ENCODE measurements at places on chromosomes 11 and 22.

- DNase-seq = no peak
These were observed 137.6 kb downstream of the MAML2 start for GRCh38 chr11:96205460-96205809.

DNA sequence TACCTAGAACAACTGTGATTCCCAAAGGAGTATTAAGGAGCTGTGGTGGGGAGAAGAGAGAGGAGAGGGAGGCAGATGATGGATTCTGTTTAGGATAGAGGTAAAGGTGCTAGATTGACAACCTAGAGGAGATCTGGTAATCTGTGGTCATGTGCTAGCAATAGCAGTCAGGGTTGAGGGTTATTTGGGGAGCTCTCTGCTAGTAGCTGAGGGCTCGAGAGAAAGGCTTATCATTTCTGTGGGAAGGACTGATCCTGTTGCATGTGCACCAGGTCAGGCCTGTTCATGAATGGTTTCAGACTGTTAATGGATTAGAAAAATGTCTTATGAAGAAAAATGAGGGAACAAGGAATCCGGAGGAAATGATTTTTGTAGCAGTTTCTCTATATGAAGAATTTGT is 63.2 kb downstream of the MTMR3 start:
- no peak for DNase-seq

DNA sequence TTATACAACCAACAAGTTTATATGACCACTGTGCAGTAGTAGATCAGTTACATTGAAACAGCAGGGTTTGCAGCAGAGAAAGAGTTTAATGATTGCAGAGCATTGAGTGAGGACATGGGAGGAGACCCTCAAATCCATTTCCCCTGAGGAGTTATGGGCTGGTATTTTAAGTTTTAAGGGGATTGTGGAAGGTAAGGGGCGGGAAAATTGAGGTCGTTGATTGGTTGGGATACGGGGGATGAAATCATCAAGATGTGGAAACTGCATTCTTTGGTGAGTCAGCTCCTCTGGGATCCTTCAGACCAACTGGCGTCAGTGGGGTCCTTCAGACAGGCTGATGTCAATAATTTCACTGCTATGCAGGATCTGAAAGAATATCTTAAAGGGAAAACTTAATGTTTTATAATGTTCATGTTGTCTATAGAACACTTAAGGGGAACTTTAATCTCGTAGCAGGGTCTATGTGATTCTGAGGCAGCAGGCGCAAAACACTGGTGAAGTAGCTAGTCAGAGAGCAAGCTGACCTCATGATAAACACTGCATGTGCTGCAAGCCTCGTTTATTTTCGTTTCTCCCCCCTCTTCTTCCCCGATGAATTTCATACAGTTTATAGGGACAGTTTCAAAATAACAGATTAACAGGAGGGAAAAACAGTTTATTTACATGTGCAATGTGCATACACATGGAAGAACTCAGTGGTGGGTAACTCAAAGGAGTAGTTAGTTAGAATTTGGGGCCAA is 17.4 kb upstream of the BACE1-AS start:
- DNase-seq = no peak

DNA sequence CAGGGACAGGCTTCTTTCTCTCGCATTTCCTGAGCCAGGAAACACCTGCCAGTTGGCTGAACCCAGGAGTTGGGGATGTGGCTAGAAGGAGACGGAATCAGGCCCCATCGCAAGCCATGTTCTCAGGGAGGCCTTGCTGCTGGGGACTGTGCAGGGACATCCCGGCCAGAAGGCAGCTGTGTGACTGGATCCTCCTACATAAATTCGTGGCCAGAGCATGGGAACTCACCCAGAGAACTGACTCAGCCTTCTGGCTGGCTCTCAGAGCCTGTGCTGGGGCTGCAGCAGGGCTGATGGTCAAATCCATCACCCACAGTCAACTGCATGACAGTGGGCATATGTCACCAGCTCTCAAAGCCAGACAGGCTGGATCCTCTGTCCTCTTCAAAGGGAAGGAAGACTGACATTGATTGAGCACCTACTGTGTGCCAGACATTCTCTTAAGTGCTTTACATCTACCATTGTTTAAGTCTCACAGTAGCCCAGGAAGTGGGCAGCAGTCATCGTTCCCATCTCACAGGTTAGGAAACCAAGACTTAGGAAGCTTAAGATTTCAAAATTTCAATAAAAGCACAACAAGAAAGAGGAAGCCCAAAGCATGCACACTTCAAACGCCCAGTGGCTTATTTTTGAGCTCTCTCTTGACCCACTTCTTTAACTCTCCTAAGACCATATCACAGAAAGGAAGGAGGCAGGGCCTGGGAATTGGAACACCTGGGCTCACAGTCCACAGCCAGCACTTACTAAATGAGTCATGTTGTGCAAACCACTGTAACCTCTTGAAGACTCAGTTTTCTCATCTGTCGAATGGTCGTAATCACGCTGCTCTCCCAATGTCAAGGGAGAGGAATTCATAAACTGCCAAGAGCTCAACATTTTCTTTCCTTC is 30.9 kb upstream of the CACNG2 start:
- DNase-seq = no peak

GRCh38 chr11:104365676-104366075 is 201.7 kb upstream of the PDGFD start:
- no peak for DNase-seq

DNA sequence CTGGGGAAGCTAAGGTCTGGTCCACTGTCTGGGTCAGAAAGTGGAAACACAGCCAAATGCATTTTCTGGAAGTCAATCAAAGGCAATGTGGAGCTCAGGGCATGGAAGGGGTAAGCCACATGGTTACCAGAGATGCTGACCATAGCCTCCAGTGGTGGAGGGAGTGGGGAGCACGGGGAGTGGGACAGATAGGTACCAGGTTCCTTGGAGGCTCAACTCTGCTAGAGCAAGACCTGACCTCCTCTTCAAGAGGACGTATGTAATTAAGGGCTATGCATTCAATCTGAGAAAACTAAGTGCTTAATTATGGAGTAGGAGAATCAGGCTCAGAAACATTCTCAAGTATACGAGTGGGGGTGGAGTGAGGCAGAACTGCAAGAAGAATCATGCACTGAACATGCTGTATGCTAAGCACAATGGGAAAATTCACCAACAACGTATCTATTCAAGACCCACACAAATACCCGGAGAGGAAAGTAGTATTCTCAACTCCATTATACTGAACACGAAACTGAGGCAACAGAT is 65.2 kb upstream of the PHOX2A start:
- DNase-seq = no peak

DNA sequence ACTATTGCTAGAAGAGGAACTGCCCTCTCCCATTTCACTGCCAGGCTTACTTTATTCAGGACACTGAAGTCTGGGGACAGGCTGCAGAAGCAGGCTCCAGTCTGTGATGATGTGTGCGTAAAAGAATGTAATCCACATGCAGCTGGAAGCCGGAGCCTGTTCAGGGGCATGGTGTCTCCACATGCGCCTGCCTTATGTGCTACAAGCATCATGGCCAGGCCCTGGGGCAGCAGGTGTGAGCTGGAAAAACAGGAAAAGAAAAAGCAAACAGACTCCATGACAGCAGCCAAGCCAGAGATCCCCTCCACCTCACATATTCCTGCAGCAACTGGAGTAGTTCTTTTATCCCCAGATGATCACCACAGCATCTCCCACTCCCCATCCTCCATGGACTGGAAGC is 33.4 kb downstream of the ARFGAP2 start:
- no peak for DNase-seq

DNA sequence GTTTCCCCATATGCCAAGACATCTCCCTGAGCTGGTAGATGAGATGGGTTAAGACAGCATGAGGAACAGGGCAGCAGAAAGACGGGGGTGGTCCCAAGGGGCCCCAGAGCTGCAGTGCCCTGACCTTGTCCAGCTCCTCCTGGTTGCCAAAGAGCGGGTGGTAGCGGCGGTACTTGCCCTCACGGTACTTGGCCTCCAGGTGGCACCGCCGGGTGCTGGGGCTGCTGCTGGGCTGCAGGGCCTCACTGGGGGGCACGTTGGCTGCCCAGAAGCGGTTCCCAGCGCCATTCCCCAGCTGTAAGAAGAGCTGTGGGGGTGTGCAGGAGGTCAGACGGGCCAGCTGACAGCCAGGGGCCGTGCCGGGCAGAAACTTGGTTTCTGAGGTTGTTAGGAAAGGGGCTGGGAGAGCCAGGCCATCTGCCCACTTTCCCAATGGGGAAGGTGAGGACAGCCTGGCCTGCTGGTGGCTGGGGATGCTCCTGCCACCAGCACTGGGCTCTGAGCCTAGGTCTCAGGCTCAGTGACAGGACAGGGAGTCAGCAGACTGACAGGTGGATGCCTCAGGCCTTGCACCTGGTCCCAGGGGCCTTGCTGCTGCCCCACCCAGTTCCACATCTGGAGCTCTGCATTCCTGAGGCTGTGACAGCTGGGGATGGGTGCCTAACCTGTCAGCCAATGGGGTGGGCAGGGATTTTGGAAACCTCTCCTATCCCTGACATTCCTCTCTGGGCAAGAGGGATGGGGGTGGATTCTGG is 30.0 kb upstream of the PDE2A start:
- no peak for DNase-seq

DNA sequence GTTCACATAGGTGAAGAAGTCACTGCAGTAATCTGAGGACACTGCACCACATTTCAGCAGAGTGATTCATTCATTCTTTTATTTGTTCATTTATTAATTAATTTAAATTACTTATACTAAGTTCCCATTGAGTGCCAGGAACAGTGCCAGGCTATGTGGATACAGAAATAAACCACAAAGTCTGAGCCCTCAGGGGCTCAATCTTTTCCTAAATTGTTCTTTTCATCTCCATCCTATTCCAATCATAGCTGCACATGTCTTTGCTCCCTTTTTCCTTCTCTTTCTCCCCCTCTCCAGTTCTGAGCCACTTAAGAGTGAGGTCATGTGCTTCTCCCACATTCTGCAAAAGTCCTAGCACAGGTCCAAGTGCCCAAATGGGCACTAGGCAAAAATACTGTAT is 4.9 kb downstream of the SYTL2 start:
- DNase-seq = no peak

GRCh38 chr22:42964994-42965699 is 49.8 kb downstream of the PACSIN2 start:
- DNase-seq = no peak

- no peak for DNase-seq
These were observed 41.0 kb upstream of the BMAL1 start for GRCh38 chr11:13236626-13237025.

DNA sequence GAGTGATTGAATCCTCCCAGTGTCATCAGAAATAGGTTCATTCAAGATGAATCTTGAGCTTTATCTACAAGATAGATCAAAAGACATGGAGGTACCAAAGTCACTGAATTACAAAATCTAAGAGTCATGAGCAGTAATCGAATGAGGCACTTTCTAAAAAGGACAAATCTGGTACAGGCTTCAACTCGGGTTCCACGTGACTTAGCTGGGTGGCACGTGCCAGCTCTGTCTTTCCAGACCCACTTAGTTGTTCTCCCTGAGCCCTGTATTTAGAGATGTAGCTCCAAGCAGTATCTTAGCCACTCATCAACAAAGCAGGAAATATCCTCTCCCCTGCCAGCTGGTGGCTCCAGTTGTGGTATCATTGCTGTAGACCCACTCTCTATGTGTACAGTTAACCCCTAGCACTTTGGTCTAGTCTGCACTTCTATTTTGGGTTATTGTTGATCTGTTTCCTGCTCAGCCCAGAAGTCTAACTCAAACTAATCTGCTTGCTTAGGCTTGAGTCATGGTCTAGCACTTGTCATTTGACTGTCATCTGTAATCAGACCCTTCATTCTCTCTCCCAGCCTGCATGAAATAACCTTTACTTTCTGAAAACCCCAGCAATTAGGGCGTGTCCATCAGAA is 528.7 kb downstream of the ETS1 start:
- no peak for DNase-seq

GRCh38 chr11:23789938-23790371 is 706.9 kb upstream of the LUZP2 start:
- DNase-seq = no peak

- DNase-seq = no peak
These were observed 54.4 kb downstream of the FLRT1 start for GRCh38 chr11:64089915-64090805.

DNA sequence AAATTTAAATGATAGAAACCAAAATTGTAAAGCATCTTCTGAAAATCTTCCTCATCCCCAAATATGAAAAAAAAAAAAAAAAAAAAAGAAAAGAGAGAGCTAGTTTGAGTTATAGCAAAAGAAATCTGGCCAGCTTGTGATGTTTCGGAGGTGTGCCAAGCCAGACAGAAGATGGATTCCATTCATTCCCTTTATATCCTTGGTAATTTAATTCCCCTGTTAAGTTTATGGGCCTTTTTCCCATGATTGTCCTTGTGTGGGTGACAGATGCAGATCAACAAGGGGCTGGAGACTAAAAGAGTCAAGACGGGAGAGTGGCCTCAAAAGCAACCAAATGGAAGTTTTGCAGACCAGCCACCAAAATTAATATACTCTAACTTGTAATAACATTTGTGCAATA is 47.6 kb upstream of the PARVA start:
- DNase-seq = no peak

DNA sequence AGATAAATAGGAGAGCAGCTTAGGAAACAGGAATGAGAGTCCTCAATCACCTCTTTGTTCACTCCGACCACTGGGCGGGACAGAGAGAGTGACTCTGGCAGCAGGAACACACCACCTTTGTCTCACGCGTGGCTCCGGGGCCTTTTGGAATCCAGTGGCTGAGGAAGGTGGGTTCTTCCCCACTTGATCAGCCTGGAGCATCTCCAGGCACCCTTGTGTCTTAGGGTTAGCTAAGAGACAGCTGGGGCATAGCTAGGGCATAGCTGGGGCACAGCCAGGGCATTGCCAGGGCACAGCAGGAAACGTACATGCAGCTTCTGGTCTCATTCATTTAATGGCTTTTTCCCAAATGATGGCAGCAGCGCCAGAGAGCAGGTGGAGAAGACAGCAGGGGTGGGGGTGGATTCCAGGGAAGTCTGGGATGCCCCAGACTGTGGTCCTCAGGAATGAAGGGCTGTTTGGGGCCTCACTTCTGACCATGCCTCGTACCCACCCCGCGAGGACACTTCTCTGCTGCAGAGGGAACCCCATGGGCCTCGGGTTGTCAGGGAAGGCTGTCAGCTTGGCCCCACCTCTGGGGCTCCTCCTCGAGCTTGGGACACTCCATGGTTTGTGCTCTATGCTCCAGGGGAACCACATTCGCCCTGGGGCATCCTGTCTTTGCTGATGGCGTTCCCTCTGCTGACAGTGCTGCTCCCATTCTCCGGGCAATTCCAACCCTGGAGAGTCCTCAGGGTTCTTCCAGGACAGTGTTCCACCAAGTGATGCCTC is 30.4 kb upstream of the SHANK2 start:
- DNase-seq = no peak

DNA sequence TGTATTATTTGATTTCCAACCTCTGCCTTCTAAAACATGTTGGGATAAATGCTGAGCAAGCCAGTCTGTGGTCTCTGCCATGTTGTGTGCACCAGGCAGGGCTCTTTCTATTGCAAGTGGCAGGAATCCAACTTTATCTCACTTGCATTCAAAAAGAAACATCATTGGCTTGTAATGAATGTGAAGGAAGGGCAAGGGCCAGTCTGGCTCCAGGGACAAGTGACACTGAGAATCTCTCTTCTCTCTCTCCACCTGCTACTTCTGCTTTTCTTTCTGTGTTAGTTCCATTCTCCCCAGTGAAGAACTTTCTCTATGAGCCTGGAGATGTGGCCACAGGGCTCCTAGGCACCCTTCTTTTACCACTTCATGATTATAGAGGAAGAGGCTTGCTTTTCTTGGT is 329.9 kb upstream of the NCAM1 start:
- no peak for DNase-seq
